ENCODE measurements at places on chromosomes 11 and 22. TPM values are rescaled to one million over a fixed set of nuclear protein-coding genes. Genes with fewer than 3 reads are reported as not detected.
A peak's percentile ranks its signal among the peaks of the same experiment; 100 is the strongest.

IL18BP gene
- 18.0 TPM for total RNA-seq

TPBGL gene
- 0.47 TPM for total RNA-seq

UPB1 gene
- 1.2 TPM for total RNA-seq

NAALAD2 gene
- total RNA-seq, result 1.6 TPM

ENDOD1 gene
- 30.4 TPM for total RNA-seq

PATE4 gene
- total RNA-seq, result not detected

- DNase-seq, result no peak
Observed at GRCh38 chr11:44840521-44841251, 110.0 kb downstream of the TP53I11 start.

- no peak for DNase-seq
Observed at GRCh38 chr11:1444823-1445422, 41.7 kb downstream of the MOB2 start.

- DNase-seq, result peak; percentile 79
Observed at GRCh38 chr11:65429724-65430405, 7.3 kb downstream of the NEAT1 start.

DNA sequence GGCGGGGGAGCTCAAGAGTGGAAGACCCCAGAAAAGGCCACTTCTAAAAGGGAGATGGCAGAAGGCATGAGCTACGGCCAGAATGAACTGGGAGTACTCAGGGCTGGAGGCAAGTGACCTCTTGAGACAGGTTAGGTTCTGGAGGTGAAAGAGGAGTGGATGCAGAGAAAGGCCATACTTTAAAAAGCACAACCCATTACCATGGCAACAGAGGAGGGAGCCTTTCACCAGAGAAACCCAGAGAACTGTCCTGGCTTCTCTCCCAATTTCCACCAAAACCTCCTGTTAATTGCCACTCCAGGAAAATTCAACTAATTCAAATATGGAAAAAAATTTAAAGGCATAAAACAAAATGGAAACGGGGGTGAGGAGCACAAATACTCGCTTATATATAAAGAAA lies 15.8 kb downstream of the A4GALT start:
- no peak for DNase-seq

DNA sequence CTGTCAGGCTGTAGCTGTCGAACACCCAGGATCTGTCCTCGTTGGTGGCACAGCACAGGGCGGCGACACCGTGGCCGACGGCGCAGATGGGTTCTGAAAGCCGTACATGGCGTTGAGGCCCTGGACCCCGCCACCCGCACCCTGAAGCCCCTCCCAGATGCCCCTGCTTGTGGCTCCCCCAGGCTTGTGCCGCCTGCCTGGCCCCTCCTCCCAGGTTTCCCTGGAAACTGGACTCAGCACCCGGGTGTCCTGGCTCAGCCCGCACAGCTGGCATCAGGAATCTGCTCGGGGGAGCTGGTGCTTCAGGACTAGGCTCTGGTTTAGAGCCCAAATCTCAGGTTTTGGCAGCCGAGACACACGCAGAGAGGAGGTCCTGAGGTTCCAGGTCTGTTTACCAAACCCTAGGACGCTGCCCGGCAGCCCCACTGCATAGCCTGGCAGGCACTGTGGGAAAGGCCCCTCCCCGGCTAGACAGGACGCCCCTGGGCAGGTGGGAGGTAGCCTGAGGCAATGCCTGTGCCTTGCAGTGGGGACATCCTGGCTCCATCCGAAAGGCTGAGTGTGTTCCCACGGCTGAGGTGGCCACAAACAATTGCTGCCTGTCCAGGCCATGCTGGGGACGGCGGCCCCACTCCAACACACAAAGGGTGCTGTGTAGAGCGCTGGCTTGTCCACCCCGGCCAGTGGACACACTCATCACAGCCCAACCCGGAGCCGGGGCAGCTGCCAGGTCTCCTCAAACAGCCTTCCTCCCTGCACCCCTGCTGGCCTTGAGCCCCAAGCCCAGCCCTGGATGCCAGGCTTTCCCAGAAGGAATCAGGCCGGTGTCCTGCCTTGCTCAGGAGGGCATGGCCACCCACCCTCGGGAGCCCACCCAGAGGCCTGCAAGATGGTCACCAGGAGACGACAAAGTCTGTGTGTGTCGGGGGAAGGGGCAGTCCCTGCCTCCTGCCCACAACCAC lies 4.6 kb downstream of the GATD1 start:
- peak; percentile 44 for DNase-seq

DNA sequence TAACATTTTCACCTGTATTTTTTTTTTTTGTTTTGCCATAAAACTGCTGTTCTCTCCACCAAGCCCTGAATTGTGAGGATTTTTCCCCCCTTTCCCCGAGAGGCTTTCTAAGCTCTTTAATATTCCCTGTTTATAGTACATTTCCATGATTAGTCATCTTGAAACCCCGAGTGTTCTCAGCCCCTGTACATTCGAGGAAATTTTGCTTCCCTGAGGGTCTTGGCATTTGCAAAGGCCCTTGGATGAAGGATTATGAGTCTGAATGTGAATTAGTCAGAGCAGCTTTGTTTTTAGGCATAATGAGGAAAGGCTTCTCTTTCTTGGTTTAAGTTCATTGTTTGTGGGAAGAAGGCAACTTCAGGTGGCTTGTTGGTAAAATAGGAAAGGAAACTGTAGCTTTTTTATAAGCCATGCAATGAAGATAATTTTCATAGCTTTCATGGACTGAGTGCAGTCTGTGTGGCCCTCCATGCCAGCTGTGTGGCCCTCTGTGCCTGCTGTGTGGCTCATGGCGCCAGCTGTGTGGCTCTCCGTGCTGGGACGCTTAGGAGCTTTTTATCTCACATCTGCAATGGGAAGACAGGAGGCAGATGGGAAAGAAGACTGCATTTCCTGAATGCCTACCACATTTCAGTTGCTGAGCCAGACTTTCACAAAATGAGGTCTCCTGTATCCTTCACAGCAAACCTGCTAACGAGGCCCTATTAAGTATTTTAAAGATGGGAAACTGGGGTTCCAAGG lies 129.0 kb downstream of the TEAD1 start:
- DNase-seq, result no peak

GRCh38 chr11:78783301-78783700 lies 208.6 kb upstream of the NARS2 start:
- DNase-seq, result no peak

DNA sequence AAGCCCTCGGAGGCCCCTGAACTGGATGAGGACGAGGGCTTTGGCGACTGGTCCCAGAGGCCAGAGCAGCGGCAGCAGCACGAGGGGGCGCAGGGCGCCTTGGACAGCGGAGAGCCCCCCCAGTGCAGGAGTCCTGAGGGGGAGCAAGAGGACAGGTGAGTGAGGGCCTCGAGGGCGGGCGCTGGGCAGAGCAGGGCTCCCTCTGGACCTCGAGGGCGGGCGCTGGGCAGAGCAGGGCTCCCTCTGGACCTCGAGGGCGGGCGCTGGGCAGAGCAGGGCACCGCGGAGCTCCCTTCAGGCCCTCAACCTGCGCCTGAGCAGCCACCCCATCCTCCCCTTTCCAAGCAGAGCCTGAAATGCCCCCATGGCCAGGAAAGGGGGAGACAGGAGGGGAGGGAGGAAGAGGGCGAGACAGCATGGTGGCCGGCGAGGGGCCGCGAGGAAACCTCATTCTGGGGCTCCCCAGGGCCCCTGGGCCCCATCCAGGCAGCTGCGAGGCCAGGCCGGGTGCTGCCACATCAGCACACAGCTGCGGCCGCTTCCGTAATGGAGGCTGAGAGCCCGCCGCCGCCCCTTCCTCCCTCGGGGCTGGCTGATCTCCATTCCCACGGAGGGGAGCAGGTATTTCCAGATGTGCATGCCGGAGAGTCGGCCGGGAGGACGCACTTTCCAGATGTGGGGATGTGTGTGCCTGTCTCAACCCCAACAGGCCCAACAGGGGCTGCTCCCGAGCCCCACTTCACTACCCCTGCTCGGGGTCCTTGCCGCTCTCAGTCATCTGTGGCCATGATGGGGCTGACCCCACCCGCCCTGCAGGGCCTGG lies 10.0 kb downstream of the PRR33 start:
- no peak for DNase-seq

- DNase-seq, result no peak
Observed at GRCh38 chr22:31134688-31135087, 5.6 kb downstream of the PLA2G3 start.

- no peak for DNase-seq
Observed at GRCh38 chr22:27783436-27784119, 18.0 kb downstream of the MN1 start.

GRCh38 chr11:9625162-9625561 lies 38.7 kb upstream of the SWAP70 start:
- no peak for DNase-seq

- DNase-seq, result no peak
Observed at GRCh38 chr22:46619240-46619829, 851 bp upstream of the GRAMD4 start.
